ENCODE measurements at places on chromosomes 7 and 10.

DNA sequence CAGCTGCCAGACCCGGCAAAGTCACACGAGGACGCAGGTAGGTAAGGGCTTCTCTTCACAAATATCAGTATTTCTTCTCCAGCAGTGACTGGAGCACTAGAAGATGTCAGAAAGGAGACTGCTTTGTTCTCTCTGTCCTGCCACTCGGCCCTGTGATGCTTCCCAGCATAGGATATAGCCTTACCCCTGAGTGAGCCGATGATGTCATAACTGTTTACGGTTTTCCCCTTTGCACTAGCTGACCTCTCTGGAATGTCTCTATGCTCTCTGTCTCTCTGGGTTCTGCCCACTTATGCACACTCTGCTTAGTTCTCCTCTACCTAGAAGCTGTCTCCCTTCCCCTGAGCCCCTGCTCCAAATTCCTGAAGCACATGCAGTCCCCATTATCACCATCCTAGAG is 167.5 kb upstream of the PODXL start:
- DNase-seq: no peak

DNA sequence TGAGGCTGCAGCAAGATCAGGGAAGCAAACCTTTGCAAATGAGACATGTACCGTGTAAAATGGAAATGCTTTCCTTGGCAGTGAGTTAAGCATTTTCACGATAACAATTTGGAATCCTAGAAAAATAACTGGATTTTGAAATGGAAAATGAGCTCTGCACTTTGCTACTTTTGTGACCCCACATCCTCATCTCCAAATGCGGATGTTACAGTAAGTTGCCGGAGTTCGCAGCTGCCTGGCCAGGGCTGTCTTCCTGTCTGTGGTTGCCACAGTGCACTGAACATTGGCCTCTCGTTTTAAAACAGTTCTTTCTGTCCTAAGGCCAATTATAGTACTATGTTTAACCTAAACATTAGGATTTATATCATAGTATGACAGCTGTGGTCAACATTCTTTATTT is 136.2 kb upstream of the FZD8 start:
- DNase-seq: no peak

DNA sequence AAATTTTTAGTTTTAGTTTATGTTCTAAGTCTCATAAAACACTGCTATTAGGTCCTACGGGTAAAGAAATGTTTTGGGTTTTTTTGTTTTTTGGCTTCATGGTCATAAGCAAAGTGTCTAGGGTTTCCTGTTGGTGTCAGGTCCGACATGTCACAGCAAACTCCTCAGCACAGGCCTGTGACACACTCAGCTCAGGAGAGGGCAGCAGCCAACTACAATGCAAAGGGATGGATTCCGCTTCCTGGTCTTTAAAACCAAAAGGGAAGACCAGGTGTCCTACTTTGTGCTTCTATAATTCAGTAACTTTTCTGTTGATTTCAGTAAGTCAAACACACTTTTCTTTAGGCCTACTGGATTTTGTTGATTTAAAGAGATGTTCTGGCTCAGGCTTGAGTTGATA is 83.8 kb upstream of the MACROH2A2 start:
- DNase-seq: no peak

GRCh38 chr7:5222841-5223411 is 32.9 kb downstream of the WIPI2 start:
- no peak for DNase-seq

GRCh38 chr7:135188298-135188984 is 17.9 kb upstream of the CYREN start:
- DNase-seq: no peak

DNA sequence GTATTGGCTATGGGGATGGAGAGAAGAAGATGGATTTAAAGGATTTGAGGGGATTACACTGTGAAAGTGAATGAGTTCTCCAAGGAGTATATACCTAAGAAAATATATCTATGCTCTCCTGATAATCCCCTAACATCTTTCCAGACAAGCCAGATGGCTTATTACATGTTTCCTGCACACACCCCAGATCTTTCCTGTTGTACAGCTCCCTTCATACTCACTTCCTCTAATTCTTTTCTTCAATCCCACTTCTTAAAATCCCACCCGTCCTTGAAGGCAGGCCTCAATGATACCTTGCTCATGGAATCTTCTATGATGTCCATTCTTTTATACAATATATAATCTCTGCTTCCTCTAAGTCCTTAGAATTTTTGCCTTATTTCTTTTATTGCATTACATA is 317.2 kb upstream of the DGKB start:
- no peak for DNase-seq

DNA sequence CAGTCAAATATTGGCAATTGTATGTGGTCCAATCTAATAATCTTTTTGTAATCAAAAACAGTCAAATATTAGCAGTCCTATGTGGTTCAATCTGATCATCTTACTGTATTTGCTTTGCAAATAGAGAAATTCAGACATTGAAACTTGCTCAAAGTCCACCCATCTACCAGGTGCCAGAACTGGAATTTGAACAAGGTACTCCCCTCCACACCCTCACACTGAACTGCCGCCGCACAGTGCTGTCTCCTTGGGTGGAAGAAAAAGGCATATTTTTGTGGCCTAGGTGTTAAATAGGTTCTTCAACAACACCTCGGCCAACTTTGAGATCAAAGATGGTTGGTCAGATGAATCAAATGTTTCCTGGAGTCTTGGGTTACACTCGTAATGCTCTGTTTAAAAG is 544.2 kb upstream of the GALNT17 start:
- DNase-seq: no peak

- DNase-seq: no peak
Measured at GRCh38 chr10:75211007-75211691, 553 bp downstream of the VDAC2 start.

DNA sequence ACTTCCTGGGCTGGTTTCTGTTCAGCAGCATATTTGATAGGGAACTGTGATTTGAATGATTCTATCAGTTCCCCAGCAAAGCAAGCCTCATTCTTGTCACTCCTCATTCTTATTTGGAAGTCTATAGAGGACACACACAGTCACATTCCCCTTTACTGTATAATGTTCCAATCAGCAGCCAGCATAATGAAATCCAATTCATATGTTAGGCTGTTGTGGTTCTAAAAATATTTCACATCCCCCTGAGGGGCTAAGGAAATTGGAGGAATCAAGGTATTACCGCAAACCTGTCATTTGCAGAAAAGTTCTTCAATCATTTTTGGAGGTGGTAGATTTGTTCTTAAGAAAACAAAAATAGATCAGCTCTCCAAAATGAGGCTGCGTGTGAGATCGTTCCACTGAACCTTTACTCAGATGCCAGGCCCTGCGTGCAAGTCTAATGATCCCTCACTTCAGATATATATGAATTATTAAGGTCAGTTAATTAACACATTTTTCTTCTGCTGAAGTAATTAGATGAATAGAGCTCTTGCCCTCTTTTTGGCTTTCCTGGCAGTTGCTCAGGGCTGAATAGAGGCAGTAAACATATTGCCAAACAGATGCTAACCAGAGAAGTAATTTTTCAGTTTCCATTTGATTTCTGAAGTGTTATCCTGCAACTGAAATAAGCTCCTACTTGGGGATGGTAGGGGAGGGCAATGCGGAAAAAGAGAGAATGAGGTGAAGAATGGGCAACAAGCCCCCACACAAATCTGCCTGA is 31.8 kb downstream of the LSMEM1 start:
- no peak for DNase-seq

GRCh38 chr10:119420950-119421875 is 121.3 kb downstream of the RGS10 start:
- no peak for DNase-seq

GRCh38 chr7:49660976-49661375 is 112.5 kb upstream of the VWC2 start:
- DNase-seq: no peak

GRCh38 chr7:124908259-124908658 is 21.4 kb downstream of the POT1 start:
- no peak for DNase-seq

- no peak for DNase-seq
Measured at GRCh38 chr10:1230592-1231275, 174.5 kb downstream of the WDR37 start.

GRCh38 chr10:132539431-132539839 is 1.8 kb downstream of the INPP5A start:
- DNase-seq: no peak

- no peak for DNase-seq
Measured at GRCh38 chr10:76337641-76338040, 906.2 kb downstream of the LRMDA start.

- DNase-seq: no peak
Measured at GRCh38 chr10:83816942-83817341, 322.4 kb upstream of the GHITM start.

DNA sequence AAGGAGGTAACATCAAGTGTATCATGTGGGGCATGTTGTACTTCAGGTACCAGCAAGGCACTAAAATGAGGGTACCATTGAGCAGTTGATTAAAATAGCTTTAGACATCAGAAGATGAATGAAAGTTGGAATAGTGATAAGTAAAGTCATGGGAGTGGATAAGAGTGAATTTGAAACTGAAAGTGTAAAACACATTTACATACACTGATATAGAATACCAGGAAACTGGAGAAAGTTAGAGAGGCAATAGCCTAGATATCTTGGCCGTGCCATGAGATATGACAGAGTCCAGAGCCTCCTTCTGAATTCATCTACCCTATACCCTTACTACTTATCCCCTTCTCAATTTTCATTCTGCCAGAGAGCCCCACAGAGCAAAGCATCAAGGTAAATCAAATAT is 76.6 kb downstream of the GRM3 start:
- no peak for DNase-seq

GRCh38 chr10:25766213-25766612 is 167.8 kb upstream of the MYO3A start:
- DNase-seq: no peak

DNA sequence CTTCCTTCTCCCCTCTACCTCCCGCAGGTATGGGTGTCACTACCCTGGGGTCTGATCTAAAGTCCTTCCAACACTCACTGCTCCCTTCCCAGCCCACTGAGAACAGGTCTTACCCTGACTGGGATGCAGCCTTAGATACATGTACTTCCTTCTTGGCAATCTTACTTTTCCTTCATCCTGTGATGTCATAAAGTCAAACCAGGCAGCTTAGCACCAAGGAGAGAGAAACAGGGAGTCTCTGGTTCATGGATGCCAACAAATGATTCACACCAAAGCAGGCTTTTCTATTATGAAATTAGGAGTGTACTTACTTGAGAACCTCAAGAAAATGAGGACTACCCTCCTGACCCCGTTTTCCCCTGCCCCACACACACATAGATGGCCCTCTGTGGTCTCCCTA is 111.0 kb upstream of the KMT2E start:
- no peak for DNase-seq

DNA sequence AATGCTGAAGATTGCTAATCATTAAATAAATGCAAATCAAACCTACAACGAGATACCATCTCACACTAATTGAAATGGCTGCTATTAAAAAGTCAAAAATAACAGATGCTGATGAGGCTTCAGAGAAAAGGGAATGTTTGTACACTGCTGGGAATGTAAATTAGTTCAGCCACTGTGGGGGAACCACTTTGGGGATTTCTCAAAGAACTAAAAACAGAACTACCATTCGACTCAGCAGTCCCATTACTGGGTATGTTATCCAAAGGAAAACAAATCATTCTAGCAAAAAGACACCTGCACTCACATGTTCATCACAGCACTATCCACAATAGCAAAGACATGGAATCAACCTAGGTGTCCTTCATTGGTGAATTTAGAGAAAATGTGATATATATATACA is 379.0 kb upstream of the CNTNAP2 start:
- no peak for DNase-seq

DNA sequence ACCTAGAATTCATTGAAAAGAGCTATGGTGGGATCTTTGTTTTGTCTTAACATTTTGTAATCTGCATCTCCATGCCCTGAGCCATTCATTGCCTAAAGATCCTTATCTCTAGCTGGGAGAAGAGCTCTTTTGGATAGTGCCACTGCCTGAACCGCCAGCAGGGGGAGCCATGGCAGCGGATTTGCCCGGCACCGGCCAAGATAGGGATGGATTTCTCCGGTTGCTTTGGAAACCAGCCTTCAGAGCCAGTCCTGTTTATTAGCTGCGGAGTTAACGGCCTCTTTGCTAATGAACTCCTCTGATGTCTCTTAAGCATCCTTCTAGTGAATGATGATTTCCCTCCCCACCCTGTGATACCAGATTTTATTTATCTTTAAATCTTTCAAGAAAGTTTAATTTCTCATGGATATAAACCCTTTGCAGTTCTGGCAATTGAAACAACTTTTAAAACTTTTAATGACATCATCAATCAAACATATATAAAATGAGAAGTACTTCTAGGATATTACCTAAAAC is 58.2 kb upstream of the LYZL2 start:
- peak; percentile 32 for DNase-seq

DNA sequence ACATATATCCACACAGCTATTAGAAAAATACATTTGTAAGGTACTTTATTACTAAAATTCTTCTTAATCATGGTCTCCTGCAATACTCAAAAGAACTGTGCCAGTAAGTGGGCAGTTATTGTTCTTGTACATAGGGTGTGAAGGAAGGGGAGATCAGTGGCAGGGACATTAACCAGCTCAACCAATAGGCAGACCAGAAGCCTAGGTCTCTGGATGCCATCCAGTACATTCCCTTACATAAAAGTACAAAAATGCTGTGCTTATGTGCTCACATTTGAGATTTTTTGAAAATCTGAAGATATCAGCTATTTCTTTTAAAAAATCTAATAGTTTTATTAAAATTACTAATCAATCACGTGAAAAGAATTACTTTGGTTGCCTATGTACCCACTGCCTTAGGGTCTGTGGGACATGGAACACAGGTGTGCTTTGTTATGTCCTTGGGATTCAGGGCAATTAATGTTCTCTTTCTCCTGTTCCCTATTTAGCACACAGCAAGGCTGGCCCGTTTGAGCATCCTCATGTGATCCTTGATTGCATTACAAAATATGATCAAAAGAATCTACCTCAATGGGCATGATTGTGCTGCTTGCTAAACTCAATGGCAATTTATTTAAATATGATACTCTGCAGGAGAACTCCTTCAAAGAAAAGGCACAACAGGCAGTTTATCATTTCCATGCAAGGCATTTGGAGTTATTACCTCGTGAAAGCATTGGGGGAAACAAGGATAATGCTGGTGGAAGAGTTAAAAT is 22.7 kb downstream of the TWIST1 start:
- DNase-seq: no peak

- DNase-seq: no peak
Measured at GRCh38 chr10:96835899-96836298, 3.8 kb downstream of the LCOR start.

All from NCI-H774 (cell line).